Body of pancreas (tissue), 4 donors: ENCODE measurements at places on chromosomes 3 and 15.
A peak's percentile ranks its signal among the peaks of the same experiment; 100 is the strongest.

- DNase-seq = no peak
Observed at GRCh38 chr3:157639756-157640426, 136.7 kb upstream of the VEPH1 start.

DNA sequence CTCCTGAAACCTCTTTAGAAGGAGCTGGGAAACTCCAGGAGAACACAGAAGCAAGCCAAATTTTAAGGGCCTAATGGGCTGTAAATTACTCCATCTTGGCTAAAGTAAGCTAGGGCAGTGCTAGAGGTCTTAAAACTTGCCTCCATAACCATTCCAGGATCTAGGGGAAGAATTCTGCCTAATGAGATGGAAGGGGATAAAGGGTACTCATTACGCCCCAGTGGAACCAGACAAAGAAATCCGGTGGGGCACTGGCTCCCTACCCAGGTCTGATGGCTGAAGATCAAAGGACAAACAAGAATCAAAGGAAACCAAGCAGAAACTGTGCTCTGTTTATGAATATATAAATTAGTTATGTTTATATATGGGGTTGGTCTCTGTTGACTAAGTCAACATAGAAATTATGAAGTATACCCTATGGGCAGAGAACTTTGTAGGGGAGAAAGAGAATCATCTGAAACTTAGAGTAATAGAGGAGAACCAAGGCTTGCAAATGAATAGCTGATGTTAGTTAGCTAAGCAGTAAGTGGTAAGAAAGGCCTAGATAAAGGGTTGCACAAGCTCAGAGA is 57.8 kb downstream of the NCEH1 start:
- no peak for DNase-seq

DNA sequence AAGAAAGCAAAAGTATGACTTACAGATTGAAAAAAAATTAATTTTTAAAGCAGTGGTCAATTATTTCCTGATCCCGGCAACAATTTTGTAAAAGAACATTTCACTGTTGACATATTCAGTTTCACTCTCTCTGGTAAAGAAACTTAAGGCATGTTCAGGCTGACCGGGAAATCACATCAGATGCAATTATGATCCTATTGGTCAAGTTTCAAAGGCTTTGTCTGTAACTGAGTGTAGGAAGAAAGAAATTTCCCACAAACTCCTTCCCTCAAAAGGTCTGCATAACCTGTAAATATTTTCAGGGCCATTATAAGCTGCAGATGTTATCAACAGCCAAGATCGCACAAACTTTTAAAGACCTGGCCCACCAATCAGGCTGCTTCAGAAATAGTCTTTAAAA is 205.4 kb upstream of the IGF1R start:
- no peak for DNase-seq

DNA sequence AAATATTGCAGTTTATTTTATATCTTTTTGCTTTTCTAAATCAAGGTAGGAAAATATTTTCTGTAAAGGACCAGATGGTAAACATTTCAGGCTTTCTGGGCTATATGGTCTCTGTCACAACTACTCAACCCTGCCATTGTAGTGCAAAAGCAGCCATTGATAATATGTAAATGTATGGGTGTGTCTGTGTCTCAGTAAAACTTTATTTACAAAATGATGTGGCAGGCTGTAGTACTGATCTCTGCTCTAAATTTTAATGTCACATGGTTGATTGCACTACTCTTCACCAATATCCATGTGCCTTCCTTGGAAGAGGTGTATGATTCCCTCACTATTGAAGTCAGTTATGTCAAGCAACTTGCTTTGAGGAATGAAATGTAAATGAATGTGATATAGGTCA is 175.0 kb downstream of the GOLIM4 start:
- DNase-seq = no peak

- DNase-seq = no peak
Observed at GRCh38 chr3:127744875-127745274, 72.1 kb downstream of the ABTB1 start.

GRCh38 chr3:16311960-16312451 is 47.0 kb downstream of the OXNAD1 start:
- DNase-seq = peak; percentile 10

- no peak for DNase-seq
Observed at GRCh38 chr3:100231668-100232067, 29.1 kb upstream of the TBC1D23 start.
